ENCODE measurements at places on chromosomes 7 and 10.

DNA sequence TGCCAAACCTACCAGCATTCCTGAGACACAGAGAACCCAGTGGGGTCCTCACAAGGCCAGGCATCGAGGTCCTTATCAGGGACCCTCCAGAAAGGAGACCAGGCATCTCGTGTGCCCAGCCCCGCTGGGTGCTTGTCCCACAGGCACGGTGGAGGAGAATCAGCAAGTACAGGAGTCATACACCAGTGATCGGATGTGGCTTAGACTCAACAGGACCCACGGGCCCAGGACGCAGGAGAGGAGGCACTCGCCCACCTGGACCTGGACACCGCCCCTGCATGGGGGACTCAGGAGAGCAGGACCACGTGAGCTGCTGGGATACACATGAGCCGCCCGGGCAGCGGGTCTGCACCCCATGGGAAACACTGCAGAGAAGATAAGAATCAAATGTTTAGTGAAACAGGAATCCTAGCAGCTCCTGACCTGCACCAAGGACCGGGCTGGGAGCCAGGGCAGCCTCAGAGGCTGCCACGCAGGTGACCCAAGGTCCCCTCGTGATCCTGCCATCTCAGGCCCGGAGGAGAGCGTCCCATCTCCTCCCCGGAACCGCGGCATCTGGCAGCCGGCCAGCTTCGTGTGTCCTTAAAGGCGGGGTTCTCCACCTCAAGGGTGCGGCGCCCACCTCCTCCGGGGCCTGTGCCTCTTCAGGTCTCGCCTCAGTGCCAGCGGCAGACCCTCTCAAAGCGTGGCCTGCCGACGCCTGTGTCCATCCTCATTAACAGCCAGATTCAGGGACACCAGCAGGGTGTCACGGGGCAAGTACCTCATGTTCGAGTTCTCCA lies 59.2 kb downstream of the FOXL3 start:
- DNase-seq, result no peak

- DNase-seq, result peak; percentile 12
These were observed 7.3 kb downstream of the LRRN3 start for GRCh38 chr7:111098011-111098925.

DNA sequence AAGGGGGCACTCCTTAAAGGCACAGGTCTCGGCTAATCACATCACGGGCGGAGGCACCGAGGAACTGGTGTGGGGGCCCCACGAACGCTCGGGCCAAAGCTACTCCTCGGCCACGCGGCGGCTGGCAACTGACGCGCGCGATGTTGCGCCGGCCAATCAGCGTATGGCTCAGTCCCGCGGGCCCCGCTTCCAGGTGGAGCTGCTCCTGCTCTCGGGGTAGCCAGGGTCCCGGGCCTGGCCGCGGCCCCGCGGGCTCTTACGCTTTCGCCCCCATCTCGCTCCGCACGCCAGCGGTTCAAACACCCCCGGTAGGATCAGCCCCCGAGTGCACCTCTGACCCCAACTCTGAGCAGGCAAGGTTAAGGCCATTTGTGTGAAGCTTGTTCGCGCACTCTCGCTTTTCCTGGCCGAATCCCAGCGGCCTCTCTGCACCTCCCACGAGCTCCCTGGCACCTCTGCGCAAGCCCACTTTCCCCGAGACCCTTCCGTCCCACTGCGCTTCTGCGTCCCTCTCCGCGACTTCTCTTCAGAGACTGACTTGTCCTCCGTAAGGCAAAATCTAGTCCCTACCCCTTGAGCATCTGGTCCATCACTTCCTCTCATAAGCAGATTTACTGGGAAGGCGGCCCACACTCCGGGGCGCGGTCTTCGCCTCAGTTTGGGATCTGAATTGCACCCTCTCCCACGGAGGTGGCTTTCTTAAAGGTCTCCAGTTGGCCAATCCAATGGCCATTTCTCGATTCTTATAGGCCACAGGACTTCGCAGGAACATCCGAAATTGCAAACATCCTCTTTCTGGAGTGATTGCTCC lies 200.9 kb upstream of the TBX20 start:
- no peak for DNase-seq

DNA sequence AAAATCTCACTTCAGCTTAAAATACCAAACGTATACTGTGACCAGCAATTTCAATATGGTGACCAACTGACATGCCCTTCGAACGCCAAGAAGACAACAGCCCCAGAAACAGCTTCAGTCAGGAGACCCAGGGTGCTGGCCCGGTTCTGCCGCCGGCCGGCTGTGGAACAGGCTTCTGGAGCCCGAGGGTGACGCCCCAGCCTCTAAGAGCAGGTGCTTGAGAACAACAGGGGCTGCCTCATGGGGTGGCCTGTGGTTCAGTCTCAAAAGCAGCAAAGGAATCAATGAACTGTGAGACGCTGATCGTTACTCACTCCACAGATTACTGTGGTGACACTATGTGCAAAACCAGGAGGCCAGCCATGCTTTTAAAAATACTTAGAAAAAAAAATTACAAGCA lies 17.3 kb downstream of the GPER1 start:
- DNase-seq, result no peak

DNA sequence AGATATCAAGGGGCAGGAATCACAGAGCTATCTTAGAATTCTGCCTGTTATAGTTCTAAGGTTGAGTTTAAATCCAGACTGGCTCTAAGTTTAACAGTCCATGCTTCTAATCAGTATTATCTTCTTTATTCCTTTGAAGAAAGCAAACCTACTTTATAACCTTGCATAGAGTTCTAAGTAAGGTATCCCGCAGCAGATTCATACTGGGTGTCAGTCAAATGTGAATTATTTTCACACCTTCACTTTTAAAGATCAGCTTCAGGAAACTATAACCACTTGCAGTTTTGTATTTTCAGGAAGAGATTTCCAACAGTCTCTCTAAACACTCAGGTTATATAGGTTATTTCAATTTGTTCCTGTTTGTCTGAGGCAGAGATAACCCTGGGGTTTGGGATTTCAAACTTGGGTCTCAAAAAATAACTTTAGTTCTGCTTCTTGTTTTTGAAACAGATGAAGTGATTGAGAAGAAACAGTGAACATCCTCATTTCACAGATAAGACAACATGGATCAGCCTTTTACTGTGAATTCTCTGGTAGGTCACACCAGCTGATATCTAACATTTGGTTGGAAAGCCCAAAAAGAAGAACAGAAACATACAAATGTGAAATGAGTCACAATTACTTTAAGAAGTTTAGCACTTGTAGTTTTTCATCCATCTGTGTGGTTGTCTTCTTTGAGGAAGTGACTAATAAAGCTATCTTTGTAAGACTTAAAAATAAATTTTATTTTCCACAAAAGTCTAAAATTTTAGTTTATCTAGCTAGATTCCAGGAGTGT lies 21.4 kb downstream of the STAMBPL1 start:
- DNase-seq, result no peak

DNA sequence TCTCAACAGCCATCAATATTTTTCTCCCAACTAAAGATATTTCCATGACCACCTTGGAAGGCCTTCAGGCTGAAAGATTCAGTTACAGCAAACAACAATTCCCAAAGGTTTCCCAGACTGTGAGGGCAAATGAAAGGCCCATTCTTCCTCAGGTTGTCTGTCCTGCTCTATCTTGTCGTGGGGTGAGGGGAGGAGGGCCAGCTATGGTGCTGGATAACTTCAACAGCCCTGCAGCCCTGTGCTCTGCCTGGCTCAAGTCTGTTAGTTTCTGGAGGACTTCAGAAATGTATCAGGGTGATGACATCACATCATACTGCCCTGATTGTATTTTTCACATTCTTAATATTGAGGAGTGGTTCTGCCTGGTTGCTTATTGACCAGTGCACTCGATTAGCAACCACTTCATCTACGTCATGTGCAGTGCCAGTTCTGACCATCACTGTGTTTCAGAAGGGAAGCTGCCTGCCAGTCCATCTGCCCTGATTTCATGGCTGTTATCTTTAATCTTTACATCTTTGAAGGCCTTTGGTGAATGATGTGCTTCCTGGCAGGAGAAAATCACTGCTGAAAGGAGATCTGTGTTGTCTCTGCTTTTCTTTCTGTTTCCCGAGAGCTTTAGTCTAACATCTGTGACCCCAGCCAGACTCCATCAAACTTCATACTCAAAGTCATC lies 135.5 kb downstream of the NRF1 start:
- no peak for DNase-seq

DNA sequence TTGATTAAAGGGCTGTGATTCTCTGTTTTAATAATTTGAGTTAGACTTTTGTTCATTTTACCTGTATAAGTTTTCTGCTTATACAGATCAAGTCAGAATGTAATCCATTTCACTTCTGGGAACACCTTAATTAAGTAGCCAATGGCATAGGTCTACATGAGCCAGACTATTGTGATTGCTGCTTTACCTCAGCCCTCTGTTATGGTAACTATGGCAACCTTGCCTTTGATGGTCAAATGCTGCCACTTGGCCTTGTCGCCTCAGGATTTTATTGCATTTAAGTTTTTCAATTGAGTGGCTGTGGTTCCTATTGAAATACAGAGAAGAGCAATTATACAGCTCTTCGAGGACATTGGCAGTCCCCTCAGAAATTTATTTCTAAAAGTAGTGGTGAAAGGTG lies 64.3 kb upstream of the TMEM106B start:
- no peak for DNase-seq

DNA sequence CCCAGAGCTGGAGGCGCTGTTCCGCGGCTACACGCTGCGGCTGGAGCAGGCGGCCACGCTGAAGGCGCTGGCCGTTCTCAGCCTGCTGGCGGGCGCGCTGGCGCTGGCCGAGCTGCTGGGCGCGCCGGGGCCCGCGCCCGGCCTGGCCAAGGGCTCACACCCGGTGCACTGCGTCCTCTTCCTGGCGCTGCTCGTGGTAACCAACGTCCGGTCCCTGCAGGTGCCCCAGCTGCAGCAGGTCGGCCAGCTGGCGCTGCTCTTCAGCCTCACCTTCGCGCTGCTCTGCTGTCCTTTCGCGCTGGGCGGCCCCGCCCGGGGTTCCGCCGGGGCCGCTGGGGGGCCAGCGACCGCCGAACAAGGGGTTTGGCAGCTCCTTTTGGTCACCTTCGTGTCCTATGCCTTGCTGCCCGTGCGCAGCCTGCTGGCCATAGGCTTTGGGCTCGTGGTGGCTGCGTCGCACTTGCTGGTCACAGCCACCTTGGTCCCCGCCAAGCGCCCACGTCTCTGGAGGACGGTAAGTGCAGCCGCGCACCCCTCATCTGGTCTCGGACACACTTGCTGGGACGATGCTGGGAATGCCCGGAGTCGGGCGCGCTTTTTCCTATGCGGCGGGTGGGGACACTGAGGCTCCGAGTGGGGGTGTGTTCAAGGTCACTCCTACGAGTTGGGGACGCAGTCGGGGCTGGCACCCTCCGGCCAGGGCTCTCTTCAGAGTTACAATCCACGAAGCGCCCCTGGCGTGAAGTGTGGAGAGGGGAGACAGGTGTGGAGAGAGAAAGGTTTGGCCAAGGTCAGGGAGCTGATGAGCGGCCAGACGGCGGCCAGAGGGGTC lies 717 bp downstream of the ADCY1 start:
- DNase-seq, result no peak

DNA sequence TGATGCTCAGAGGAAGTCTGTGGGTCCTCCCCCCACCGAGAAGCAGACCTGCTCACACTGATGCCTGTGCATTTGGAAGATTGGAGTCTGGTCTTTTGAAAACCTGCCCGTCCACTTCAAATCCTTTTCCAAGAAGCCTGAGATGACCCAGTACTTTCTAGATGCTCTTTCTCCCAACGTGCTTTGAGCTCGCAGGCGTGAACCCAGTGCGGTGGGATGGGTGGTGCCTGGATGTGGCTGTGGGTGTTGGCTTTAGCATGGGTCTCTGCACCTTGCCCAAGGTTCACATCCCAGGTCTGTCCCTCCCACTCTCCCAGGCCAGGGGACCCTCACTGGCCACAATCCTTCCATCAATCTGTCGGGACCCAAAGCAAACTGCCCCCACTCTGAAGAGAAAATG lies 170.2 kb downstream of the ADARB2 start:
- DNase-seq, result no peak

DNA sequence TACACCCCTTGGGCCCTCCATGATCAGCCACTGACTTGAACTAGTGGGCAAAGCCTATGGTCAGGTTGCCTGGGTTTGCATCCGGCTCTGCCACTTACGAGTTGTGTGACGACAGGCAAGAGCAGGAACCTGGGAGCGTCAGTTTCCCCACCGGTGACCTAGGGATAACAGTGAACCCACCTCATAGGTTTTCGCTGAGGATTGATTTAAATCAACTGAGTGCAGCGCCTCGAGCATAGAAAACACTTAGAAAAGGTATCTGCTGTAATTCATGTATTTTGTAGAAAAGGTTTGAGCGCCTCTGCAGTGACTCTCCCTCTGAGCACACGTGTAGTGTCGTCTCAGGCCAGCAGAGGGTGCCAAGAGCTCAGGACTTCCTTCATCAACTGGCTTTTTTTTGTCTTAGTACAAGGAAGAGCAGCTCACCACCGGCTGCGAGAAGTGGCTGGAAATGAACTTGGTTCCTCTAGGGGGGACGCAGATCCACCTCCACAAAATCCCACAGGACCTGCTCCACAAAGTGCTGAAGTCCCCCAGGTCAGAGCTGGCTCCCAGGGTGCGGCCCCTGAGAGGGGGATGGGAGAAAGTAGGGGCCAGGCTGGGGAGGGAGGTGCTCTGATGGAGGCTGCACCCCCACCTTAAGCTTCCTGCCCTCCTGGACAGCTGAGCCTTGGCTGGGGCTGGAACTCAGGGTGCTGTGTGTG lies 27.7 kb downstream of the BTBD16 start:
- peak; percentile 20 for DNase-seq

DNA sequence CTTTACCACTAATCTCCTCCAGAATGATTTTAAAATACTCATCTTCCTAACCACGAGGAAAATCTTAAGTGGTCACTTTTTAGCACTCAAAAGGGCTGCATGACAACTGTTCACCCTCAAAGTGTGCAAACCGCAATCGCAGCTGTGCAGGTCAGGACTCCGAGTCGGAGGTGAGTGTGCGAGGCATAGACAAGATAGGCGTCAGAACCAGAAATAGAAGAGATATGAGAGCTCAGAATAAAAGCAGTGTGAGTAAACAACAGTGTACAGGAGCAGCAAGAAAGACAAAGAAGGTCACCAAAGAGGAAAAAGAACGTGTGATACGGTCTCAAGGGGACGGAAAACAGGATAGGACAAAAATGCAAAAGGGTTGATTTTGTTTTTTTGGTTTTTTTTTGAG lies 17.5 kb upstream of the ENO4 start:
- no peak for DNase-seq

- no peak for DNase-seq
These were observed 800.5 kb upstream of the KCND2 start for GRCh38 chr7:119472408-119473038.

GRCh38 chr7:50560865-50561351 lies 4.3 kb downstream of the DDC start:
- no peak for DNase-seq

- DNase-seq, result no peak
These were observed 61.3 kb upstream of the DNAAF5 start for GRCh38 chr7:664997-665735.

Data from activated T-helper 1 cell treated with anti-CD3 and anti-CD28 coated beads, Interleukin-2, amount 50 U/mL, for 16 hours (primary cell).